ENCODE measurements at places on chromosomes 4 and X.
A peak's percentile ranks its signal among the peaks of the same experiment; 100 is the strongest.

DNA sequence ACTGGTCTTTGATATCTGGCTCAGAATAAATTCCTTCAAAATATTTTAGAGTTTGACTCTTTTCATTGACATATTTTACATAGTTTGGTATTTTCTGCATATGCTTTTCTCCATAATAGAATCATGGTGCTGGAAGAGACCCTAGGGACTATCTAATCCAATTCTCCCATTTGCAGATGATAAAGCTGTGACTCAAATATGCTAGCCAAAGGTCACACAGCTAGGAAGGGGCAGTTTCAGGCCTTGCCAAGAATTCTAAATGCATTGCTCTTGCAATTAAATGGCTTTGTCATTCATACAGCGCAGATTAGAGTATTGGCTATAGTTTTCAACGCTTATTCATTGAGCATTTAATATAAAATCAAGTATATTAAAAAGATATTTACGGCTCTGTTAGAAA lies 374.1 kb upstream of the RASGEF1B start:
- no peak for DNase-seq

GRCh38 chr4:25439918-25440477 lies 62.9 kb downstream of the ANAPC4 start:
- DNase-seq = no peak

DNA sequence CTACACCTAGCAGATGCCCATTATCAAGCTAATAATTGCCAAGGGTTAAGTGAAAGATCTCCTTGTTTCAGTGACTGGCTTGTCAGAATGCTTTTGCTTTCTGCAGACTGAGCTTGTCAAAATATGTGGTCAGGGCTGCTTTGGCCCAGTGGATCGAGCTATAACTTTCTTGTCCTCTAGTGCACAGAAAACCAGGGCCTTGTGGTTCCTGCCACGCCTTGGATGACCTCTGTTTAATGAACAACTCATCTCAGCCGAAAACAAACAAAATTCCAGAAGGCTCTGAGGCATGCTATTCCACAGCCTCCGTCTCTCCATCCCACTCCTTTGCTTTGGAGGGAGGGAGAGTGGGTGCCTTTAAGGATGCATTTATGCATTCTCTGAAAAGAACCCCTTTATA lies 11.3 kb downstream of the EVC start:
- no peak for DNase-seq

GRCh38 chr4:138367942-138368341 lies 125.8 kb upstream of the SLC7A11 start:
- no peak for DNase-seq

DNA sequence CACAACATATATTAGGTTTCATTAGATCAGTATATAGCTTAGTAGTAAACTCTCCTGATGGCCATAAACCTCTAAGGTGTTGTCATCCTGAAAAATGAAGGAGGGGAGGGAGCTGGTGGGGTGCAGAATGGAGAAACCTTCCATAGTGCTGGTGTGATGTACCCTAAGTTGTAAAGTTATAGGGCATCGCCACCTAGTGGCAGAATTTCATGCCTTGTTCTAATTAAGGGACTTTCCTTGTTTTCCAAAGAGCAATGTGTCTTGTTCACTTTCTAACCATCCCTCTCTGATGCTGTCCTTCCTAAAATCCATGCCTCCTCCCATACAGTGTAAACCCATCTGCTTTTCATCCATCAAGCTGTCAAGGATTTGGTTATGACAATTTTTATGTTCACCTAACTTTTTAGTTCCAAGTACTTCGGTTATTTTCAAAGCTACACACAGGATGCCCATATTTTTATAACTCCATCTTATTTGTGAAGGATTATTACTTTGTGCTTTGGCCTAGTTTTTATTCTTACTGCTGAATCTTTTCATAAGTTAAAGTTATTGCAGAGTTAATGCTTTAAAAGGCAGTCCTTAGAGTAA lies 4.5 kb downstream of the NBDY start:
- DNase-seq = peak; percentile 27

- no peak for DNase-seq
Observed at GRCh38 chr4:182809417-182810102, 107.6 kb downstream of the DCTD start.

GRCh38 chr4:24778464-24779225 lies 16.7 kb upstream of the SOD3 start:
- no peak for DNase-seq

DNA sequence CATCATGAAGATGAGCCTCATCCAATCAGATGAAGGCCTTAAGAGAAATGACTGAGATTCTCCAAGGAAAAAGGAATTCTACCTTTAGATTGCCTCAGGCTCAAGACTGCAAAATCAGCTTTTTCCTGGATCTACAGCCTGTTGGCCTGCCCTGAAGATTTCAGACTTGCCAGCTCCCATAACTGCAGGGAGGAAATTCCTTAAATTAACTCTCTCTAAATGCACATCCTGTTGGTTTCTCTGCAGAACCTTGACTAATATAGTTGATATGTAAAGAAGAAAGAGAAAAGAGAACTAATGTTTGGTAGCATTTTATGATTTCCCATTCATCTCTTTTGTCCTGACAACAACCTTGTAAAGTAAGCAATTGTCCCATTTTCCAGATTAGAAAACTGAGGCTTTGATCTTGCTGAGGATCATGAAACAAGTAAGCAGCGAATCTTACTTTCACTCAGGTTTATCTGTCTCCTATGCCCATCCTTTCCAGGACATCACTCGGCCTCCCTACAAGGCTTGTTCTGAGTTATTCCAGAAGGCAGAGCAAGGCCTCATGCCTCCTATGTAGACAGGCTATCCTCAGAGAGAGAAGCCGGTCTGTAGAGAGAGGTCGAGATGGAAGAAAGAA lies 115.0 kb upstream of the LDB2 start:
- no peak for DNase-seq

DNA sequence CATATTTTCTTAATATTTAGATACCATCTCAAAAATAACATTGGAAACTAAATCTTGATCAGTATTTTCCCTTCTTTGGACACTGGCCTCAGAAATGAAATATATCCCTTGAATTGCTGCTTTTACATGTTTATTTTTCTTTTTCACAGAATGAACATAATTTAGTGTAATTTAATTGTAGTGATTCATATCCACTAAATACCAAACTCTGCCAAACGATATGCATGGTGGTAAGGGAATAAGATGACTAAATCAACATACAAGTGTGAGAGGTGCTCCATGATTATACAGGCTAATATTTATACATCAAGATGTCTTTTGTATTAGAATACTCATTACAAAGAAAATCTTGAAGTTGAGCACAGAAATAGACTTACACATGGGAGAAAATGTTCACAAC lies 216.8 kb upstream of the PACRGL start:
- DNase-seq = no peak

GRCh38 chrX:151004085-151004484 lies 20.9 kb downstream of the HMGB3 start:
- DNase-seq = no peak

DNA sequence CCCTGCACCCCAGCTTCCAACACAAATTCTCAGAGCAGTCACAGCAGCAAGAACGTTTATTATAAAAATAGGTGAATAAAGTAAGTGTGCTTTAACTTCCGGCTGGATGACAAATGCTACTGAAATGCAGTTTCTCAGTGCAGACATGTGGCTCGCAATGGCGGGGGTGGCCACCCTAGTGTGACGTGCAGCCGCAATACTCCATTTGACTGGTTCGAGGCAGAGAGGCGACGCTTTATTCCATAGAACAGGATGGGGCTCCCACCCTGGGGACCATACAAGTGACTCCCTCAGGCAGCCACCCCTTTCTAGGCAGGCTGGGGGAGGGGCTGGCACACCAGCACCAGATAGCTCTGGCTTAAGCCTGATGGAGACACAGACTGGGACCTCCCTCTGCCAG lies 14.5 kb downstream of the TNIP2 start:
- no peak for DNase-seq

DNA sequence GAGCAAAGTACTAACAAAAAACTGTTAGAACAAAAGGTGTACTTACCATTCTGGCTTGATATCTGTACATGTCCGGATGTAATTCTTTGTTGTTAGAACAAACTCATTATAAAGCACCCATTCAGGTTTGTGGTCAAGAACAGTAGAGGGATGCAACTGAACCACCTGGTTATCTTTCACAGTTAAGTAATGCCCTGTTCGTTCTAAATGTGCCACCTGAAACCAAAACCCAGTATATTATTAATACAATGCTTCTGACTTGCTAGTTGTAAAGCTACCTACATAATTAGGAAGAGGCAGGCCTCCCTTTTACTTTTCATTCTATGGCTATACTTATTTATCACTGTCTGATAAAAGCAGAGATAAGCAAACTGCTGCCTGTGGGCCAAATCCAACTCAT lies 54.8 kb downstream of the DHX15 start:
- no peak for DNase-seq

DNA sequence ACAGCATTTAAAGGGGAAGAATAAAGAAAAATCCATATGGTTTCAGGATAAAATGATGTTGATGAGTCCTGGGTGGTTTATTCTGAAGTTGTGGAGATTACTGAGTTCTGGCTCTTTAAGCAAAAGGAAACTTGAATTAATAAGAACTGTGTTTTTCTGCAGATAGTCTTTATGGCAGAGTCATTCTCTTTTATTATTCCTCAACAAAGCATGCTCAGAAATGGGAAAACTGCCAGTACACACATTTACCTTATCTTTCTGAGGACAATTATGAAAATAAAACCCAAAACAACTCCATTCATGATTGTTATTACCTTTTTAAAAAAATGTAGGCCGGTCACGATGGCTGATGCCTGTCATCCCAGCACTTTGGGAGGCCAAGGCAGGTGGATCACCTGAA lies 58.5 kb downstream of the ADD1 start:
- no peak for DNase-seq

DNA sequence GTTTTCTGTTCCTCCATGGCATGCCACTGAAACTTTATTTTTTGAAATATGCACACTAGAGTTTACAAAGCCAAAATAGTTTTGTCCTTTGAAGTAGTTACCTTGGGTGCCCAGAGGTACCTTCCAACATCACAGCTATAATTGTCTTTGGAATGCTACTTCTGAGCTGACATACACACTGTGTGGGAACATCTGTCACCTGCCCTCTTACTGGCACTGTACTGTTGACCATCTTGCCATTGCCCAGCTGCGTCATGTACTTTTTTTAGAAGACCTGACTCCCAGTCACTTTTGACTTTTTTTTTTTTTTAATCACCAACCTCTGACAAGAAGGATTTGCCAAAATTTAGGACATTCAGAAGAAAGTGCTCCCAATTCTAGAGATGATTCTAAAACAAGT lies 200.5 kb upstream of the CXorf66 start:
- no peak for DNase-seq

DNA sequence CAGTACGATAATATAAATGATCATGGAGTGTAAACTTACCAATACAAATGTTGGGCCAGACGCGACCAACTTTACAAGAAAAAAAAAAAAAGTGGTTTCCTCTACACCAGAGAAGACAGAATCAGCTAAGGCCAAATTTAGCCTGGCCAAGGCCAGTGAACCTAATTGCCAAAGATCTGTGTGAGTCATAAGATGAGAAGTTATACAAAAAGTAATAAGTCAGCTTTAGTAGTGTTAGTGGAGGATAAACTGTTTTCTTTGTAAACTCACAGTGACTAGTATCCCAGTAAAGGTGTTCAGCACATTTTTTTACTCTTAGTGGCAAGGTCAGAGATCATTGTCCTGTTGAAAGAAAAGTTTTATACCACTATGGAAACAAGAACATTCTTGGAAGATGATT lies 531.4 kb upstream of the TECRL start:
- no peak for DNase-seq

GRCh38 chr4:147813109-147813773 lies 81.4 kb downstream of the ARHGAP10 start:
- DNase-seq = no peak

- DNase-seq = no peak
Observed at GRCh38 chrX:137151403-137151802, 117.6 kb upstream of the GPR101 start.

DNA sequence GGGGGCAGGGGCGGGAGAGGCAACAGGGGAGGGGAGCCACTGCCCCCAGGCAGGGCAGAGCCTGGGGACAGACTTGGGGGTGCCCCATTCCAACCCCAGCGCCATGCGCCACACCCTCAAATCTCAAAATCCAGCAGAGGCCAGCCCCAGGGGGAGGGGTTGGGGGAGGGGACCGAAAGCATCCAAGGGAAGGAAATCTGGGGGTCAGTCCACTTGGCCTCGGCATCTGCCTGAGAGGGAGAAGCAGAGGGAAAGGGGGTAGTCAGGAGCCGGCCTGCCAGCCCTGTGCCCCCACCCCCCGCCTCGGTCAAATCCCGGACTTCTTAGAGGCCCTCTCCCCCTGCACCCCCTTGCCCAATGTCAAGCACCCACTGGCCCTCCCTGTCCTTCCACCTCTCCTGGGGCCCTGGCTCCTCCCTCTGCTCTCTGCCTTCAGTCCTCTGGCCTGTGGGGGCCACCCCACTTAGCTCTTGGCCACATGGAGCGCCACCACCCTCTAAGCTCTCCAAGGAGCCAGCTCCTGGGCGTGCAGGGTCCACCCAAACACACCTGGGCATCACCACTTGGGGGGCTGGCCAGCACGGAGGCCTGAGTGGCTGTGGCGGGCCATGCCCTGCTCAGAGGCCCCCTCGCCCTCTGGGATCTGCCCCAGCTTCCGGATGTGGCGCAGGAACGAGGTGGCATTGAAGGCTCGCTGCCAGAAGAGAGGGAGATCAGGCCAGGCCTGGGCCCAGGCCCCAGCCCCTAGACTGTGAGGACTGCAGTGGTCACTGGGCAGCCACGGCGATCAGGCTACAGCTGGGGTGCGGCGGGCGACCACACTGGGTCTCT lies 3.5 kb downstream of the PNCK start:
- DNase-seq = no peak

DNA sequence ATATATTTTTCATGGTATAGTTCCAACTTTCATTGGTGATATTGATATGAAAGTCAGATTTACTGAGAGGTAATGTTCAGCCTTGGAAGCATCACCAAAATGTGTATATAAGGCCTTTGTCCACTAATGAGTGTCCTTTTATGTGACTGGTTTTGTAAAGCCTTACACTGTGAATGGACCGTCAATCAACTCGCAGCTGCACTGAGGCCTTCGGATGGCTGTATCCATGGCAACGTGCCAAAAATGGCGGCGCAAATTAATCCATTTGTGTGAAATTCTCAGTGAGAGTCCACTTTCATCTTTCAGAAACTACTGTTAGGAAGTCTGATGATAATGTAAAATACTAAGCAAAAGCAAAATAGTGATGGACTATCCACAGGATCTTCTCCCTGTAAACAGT lies 131.7 kb downstream of the SPCS3 start:
- no peak for DNase-seq

- no peak for DNase-seq
Observed at GRCh38 chr4:142817442-142817841, 28.7 kb downstream of the INPP4B start.
